SJCRH30 (cell line): ENCODE measurements at places on chromosomes 3 and 15.

GRCh38 chr3:88142094-88142624, 7.6 kb upstream of the C3orf38 start:
- DNase-seq = no peak

DNA sequence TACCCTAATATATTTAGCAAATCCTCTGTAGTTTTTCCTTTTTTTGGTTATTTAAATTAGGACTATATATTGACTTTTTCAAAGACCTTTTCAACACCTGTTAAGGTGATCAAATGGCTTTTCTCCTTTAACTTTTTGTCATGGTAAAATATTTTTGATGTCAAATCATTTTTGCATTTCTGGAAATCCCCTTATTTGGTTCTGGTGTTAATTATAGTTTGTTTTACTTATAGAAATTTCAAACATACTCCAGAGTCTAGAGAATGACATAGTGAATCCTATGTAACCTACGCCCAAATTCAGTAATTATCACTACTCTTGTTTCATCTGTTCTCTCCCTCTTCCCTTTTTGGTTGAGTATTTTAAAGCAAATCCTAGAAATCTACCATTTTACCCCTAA, 121.3 kb upstream of the TBL1XR1 start:
- no peak for DNase-seq

DNA sequence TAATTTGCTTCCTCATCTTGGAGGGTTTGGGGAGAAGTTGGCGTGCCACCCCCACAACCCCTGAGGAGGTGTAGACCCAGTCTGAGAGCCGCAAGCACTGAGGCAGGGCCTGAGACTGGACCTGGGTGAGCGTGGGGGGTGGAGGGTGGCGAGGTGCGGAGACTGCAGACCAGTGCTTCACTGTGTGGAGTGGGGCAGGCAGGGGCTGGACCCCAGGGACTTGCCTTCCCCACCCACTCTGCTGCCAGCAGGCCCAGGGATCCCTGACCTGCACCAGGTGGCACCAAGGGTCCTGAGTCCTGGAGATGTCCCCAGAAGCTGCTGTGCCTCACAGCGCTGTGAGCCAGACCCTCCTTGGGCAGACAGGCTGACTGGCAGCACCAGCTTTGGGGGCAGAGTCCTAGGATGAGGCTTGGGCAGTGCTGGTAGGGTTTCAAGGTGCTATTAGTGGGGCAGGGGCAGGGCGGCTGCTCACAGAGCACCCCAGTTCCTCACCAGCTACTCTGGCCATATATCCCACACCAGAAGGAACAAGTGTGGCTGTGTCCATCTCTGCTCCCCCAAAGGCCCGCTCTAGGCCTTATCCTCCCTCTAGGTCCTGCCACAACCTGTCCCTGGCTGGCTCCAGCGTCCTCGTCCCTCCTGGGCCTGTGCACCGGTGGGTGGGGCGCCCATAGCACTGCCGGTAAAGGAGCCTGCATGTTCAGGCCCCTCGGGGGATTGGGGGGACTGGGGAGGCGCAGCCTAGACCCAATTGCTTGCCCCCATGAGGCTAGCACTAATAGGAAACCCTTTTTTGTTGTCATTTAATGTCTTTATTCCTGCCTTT, 11.8 kb downstream of the ZBTB47 start:
- no peak for DNase-seq

DNA sequence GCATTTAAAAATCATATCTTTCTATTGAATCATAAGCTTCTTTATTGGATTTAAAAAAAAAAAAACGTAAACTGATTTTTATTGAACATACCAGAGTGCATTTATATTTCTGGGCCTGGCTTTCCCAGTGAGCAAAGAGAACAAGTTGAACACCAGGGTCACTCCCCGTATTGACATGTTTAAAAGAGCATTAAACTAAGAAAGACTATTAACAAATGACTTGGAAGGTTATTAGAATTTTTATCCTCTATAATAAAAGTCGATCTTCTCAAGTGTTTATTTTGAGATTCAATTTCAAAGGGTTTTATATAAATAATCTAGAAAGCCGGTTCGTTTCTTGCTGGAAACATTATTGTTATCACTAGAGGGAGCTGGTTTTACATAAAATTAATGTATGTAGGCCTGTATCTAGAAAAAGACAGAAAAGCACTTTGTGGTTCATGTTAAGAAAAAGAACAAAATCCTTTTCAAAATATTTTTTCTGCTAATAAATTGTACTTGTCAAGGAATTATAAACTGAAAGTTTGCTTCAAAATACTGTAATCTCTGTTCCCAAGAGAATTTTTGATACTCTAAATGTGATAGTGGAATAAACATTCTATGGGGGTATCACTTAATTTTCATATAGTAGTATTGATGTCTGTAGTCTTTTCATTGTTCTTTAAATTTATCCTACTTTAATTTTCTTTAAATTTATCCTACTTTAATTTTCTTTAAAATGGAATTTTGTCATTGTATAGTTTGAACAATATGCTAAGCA, 321.8 kb upstream of the MME start:
- DNase-seq = peak; percentile 44

GRCh38 chr15:60773901-60774300, 295.0 kb upstream of the ICE2 start:
- DNase-seq = no peak

- no peak for DNase-seq
These were observed 163.0 kb upstream of the MLF1 start for GRCh38 chr3:158407844-158408517.

DNA sequence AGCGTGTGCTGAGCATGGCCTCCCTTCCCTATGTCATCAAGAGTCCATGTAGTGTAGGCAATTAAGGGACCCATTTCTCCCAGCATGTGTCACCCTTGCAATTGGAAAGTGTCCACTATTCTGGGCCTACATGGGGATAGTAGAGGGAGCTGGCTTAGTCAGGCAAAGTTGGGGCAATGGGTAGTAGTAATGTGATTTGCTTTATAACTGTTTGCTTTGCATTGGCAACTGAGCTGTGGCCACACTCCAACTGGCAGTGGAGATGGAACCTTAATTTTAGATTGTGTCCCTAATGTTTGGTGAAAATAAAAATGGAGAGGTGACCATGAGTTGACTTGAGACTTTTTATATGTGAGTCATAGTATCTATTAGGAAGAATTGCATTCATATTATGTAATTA, 97.7 kb upstream of the SAMMSON start:
- no peak for DNase-seq

GRCh38 chr3:196708467-196708866, 3.6 kb downstream of the CEP19 start:
- DNase-seq = no peak

GRCh38 chr15:68833700-68834331, 13.1 kb upstream of the ANP32A start:
- DNase-seq = peak; percentile 70

DNA sequence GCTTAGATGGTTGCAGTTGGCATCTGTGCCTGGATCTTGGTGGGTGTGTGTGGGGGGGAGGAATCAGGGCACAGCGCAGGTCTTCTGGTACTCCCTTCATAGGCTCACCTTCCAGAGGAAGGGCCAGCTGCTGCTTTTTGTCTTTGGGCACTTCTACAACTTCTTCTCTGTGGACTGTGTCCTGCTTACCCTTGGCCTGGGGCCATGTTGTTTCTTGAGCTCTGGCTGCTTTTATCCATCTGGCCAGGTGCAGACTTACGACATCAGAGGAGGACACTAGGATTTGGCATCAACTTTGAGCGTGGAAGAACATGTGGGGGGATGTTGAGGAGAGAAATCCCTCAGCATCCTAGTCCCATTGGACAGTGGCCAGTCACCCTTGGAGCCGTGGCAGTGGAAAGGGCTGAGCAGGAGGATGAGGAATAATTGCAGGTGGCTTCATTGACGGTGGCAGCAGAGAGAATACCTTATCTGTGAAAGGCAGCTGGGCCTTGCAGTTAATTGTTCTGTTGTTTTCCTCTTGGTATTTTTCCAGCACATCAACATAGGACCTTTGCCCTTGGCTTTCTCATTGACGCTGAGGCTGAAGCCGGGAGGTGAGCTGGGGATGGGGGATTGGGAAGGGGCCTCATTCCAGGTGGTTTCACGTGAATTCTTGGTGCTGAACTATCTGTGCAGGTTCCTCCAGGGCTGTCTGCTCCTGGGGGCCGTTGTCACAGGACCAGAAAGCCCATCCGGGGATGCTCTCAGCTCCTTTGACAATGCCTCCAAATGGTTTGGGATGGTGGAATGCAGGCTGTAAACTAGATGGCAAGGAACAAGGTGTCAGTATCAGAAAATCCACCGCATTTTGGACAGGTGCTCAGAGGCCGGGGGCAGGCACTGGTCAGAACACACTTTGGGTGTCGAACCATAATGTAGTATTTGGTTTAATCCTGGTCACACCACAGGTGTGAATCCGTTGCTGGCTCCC, 9.7 kb downstream of the EPHB1 start:
- DNase-seq = peak; percentile 9

- no peak for DNase-seq
These were observed 30.0 kb downstream of the ST6GAL1 start for GRCh38 chr3:186960347-186960746.

- DNase-seq = no peak
These were observed 6.5 kb downstream of the POPDC2 start for GRCh38 chr3:119653876-119654275.

- no peak for DNase-seq
These were observed 961.7 kb downstream of the FHIT start for GRCh38 chr3:60289341-60290121.

DNA sequence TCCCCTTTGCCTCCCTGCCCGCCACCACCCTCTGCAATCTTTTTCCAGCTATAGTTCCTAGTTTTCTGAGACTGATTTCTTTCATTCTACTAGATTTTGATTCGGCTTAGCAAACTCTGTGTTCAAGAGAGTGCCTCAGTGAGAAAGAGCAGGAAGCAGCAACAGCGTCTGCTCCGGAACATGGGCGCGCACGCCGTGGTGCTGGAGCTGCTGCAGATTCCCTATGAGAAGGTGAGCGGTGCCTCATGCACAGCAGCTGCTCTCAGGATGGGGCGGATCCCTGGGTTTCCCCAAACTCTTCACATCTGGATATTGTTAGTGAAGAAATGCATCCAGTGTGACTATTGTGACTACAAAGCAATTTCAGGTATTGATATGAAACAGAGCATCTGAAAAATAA, 191.8 kb downstream of the ITPR1 start:
- DNase-seq = no peak

- DNase-seq = no peak
These were observed 8.6 kb downstream of the VPS18 start for GRCh38 chr15:40902605-40903561.

GRCh38 chr3:158058495-158059130, 47.6 kb downstream of the SHOX2 start:
- no peak for DNase-seq

DNA sequence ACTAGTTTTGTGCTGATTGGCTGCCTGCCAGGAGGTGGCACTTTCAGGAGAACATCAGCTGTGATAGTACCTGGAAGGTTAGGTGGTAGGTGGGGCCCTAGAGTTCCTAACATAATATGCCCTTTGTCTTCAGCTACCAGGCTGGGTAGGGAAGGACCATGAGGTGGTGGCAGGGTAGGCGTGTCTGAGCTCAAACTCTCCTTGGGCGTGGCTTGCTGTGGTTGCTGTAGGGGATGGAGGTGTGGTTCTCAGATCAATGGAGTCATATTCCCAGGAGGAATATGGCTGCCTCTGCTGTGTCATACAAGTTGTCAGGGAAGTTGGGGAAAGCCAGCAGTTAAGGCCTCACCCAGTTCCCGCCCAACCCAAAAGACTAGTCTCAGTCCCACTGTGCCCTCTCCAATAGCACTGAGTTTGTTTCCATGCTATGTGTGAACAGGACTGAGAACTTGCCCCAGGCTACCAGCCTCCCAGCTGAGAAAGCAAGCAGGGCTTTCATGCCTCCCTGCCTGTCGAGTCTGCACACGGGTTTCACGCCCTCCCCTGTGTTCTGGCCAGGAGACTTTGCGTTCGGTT, 107.7 kb downstream of the CHCHD4 start:
- DNase-seq = peak; percentile 13

DNA sequence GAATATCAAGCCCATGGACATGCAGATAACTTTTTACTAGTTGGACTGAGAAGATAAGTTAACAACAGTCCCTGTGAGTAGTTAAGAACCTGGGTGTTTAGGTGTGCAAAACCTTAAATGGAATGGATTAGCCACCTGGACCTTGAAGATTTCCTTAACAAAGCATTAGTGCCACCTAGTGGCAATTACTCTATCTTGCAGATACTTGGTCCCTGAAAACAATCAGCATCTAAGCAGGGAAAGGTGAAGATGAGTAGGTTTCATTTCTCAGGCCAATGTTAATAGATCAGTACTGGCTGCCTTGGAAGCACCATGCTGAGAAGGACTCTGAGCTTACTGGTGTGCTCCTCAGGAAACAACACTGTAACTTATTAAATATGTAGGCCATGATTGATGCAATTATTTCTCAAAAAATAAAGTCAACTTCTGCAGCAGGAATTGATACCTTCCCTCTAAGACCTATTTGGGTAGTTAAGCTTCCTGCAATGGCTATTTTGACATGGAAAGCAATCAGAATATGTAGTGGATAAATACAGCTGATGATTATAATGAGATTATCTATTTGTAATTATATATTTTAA, 329.4 kb downstream of the TBC1D5 start:
- no peak for DNase-seq

GRCh38 chr3:85003479-85003878, 44.7 kb downstream of the CADM2 start:
- DNase-seq = no peak

- no peak for DNase-seq
These were observed 312.2 kb downstream of the RYR3 start for GRCh38 chr15:33623010-33623409.

- peak; percentile 27 for DNase-seq
These were observed 110.5 kb upstream of the GAP43 start for GRCh38 chr3:115512565-115513415.

DNA sequence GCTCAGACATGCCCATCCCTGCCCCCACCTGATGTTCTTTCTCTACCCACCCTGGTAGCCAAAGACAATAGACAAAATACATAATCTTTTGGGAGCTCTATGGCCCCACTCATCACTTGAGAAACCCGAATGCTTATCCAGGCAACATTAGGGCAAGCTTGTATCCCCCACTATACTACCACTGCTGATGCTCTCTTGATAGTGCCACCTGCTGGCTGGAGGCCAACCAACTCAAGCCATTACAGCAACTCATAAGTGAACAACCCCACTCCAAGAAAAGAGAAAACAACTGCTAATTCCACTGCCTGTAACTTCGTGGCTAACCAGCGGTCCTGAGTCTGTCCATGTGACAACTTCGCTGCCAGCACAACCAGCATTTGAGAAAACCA, 342.5 kb upstream of the TGFBR2 start:
- DNase-seq = no peak
